SK-N-DZ (cell line): ENCODE measurements at places on chromosomes 7 and 10.

DNA sequence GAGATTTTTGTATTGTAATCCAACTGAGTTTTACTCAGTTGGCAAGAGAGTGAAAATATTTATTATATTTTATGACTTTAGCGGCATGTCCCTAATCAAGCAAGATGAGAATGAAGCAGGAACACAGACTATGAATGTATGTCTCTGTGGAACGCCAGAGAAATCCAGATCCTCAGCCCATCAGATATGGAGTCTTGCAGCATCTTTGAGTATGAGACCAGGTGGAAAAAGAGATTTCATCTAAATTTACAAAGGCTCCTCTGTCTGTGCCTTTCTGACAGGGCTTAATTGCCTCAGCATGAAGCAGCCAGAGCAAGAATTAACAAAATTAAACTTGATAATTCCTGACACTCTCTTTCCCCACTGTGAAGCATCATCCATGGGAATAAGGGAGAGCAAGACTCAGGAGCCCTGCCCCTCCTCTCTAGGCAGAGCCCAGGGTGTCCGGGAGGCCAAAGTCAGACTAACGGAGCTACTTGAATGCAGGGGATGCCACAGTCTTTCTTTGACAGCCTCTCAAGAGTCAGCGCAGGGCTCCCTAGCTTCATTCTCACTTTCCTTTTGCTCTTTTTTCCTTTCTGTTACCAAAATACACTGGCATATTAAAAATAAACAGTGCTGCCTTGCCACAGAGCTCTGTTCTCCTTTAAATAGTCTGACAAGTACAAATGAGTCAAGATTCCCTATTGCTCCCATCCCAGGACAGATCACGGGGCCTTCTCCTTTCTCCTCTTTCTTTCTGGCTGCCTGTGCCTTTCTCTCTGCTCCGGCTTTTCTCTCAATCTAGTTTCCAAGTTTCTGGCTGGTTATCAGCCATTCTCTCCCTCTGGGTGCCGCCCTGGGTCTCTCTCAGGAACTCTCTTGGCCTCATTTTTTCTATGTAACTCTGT lies 132.2 kb upstream of the INHBA start:
- DNase-seq: peak; percentile 62

- DNase-seq: no peak
These were observed 54.6 kb upstream of the OPN4 start for GRCh38 chr10:86599729-86600128.

DNA sequence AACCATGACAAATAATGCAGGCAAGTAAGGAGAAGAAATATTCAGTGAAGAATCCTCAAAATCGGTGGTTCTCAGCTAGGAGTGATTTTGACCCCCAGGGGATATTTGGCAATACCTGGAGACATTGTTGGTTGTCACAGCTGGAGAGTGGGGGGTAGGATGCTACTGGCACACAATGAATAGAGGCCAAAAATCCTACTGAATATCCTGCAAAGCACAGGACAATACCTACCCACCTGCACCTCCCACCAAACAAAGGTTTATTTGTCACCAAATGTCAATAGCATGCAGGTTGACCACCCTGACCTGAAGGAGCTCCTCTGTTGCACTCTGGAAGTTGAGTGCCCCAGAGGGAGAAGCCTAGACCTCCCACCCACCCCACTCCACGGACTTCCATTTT lies 1028.6 kb downstream of the CNTNAP2 start:
- no peak for DNase-seq

DNA sequence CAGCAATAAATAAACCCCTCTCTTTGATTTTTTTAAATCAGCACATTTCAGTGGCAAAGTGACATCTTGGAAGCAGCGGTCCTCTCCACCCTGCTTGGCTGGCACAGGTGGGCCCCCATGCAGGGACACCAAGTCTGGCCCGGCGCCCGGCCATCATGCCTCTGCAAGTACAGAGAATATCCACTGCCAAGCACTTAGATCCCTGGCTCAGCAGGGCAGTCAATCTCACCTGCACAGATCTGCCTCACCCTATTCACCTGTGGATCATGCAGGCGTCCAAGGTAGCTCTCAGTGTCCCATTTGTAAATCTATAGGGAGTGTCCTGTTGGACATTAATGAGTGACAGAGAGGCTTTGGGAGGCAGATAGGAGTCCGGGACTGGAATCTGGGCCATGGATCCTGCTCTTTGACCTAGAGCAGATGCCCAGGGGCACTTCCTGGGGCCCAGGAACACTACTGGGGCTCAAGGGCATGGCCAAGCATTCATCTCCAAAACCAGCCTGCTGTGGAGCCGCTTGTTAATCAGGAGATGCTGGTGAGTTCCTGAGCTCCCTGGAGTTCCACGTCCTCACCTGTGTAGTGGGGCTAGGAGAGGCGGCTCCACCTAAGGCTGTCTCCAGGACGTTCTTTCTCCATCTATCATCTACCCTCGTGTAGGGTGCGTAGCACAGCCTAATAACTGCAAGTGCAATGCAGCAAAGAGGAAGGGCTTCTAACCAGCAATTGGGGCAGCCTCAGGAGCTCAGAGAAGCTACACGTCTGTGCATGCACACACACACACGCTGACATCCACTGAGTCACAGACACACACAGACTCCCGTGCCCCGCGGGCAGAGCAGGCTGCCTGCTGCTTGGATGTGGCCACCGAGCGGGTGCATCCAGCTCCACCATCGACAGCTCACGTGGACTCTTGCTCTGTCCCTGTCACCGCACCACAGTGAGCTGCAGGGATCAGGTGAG lies 123.6 kb downstream of the OAT start:
- no peak for DNase-seq

GRCh38 chr7:7798510-7798909 lies 80.1 kb upstream of the RPA3 start:
- DNase-seq: peak; percentile 15

DNA sequence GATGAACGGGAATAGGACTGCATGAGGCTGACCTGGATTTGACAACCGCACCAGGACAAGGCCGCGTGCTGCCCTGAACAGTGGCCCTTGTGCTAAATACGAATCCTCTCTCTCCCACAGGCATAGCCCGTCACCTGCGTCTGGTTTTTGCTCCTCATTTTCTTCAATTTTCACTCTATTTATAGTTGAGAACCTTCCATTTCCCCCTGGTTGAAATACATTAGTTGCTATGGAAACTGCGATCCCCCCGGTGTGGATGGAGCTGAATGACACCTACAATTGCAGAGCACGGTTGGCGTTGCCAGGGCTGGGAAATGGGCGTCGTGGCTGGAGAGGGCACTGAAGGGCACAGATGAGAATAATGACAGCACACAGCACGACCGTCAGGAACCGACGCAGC lies 158.6 kb upstream of the PITRM1 start:
- no peak for DNase-seq

DNA sequence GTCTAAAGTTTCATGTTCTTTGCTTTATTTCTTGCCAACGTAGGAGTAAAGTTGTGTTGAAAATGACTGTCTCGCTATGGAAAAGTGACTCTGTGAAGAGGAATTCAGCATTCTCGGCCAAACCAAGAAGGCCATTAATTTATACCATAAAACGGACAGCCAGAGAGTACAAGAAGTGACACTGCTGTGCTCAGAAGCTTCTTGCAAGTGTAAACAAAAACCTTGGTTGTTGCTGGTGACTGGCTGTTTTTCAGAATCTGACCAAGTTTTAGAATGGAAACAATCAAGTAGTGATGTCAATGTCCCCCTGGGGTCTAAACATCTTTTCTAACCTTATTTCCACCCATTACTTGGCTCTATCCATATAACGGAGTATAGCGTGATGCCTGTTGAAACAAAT lies 201.9 kb downstream of the INHBA start:
- no peak for DNase-seq

DNA sequence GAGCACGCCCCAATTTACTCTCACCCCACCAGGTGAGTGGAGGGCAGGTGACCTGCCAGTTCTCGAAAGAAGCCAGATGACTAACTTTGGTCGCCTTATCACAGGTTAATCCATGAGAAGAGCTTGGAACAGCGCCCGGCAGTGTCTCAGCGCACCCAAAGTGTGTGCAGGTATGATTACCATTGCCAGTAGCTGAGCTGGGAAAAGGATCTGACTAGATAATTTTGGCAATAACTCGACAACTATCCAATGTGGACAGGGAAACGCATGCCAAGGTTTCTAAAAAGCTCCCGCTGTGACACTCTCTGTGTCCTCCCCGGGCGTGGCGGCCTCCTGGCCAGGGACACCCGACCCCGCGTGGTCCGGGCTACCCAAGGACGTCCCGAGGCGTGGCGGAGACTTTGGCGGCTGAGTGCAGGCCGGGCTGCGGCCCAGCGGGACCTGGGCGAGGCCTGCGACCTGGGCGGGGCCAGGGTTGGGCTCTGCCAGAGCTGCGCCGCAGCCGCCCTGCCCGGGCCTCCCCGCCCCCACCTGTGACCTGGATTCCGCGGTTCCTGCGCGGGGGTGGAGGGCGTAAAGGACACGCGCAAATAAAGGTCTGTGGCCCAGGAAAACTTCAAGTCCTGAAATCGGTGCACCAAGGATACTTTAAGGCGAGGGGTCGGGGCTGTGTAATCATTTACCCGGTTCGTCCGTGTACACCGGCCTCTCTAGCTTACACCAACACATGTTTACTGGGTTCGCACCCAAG lies 13.7 kb upstream of the WAPL start:
- DNase-seq: no peak

GRCh38 chr7:84495128-84495527 lies 300.5 kb upstream of the SEMA3A start:
- no peak for DNase-seq

DNA sequence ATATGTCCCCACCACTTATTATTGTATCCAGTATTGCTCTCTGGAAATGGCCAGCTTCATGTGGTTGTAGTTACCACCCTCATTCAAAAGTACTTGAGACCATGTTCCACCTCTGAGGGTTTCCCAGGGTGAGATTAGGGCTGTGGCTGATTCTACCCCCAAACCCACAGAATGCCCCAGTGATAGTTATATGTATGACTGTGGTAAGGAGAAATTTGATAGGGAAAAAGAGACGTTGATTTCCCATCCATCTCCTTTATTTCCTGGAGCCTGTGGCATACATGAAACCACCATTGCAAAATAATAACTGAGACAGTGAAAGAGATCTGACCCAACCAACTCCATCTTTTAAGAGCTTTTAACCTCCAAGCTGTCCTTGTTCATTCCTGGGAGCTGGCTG lies 25.2 kb downstream of the ARL5B start:
- DNase-seq: no peak

- no peak for DNase-seq
These were observed 116.6 kb upstream of the MACROH2A2 start for GRCh38 chr10:69936091-69936490.

DNA sequence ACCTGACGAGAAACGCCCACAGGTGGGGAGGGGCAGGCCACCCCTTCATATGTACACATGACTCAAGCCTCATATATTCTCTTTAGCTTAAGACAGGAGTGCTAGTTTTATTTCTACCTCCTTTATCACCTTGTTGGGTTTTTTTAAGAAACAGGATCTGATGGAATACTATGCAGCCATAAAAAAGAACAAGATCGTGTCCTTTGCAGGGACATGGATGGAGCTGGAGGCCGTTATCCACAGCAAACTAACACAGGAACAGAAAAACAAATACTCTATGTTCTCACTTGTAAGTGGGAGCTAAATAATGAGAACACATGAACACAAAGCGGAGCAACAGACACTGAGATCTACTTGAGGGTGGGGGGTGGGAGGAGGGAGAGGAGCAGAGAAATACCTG lies 11.2 kb upstream of the HUS1 start:
- no peak for DNase-seq

DNA sequence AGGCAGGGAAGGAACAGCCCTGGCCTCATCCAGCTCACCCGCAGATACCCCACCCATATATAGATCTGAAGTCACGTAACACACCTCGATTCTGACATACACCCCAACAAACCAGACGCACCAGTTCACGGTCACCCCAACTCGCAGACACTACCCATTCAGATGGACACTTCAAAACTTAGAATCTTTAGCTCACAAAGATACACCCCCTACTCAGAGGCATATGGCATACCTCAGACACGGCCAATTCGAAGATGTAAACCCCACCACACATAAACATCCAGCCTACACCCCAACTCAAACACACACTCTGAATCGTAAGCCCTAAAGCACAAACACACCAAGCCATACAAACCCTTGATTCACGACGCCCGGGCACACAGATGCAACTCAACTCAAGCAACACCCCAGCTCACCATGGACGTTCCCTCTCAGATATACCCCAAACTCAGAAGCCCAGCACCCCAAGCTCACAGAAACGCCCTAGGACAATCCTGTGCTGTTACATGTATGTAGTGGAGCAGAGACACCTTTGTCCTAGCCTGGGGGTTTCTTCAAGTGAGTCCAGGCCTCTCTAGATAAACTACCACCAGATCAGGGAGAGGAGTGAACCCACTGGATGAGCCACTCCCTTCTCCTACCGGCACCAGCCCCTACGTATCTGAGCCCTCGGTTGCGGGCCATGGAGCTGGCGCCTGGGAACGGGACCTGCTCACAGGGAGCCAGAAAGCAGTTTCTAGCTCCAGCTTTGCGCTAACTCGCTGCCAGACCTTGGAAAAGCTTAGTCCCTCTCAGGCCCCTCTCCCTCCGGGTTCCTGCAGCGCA lies 8.8 kb downstream of the PSD start:
- no peak for DNase-seq

GRCh38 chr7:73645643-73646174 lies 21.4 kb upstream of the MLXIPL start:
- no peak for DNase-seq

GRCh38 chr10:3263747-3264146 lies 91.2 kb upstream of the PITRM1 start:
- no peak for DNase-seq

- DNase-seq: no peak
These were observed 3.2 kb downstream of the PPRC1 start for GRCh38 chr10:102135956-102136526.

GRCh38 chr10:106863549-106863948 lies 301.0 kb downstream of the SORCS1 start:
- no peak for DNase-seq

GRCh38 chr10:13658264-13658663 lies 71.5 kb downstream of the PRPF18 start:
- DNase-seq: no peak

DNA sequence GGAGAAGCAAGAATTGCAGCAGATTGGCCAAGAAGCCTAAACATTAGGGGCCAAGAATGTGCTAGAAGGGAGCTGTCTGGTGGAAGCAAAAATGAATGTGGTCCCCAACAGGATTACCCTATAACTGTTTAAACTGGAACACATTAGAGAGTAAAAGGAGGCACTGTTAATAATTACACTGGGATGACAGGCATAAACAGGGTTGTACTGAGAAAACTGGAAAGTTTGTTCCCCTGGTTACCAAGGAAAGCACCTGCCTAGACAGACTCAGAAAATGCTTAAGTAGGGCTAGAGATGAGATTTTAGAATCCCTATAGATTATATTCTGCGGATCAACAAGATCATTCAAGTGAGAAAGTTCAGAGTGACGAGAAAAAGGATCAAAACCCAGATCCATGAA lies 100.8 kb downstream of the CTTNBP2 start:
- DNase-seq: no peak

DNA sequence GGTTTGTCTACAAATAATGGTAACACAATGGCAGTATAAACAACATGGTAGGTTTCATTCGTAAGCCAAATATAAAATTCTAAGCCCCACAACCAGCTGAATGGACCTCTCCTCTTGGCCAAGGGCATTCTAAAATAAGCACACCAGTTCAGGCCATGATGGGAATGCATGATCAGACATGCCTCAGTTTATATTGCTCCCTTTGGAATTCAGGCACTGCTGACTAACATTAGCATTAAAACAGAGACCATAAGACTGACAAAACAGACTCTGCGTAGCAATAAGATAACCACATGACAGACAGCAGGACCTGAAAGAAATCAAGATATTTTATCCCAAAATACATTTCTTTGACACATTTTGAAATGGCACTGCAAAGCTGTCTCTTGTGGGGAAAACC lies 125.8 kb downstream of the FAM107B start:
- DNase-seq: no peak

GRCh38 chr10:865257-865656 lies 66.2 kb downstream of the LARP4B start:
- no peak for DNase-seq
